ENCODE measurements at places on chromosomes 6 and 20. TPM values are rescaled to one million over a fixed set of nuclear protein-coding genes. Genes with fewer than 3 reads are reported as not detected.

GRCh38 chr6:39646751-39647420 is 78.3 kb downstream of the KIF6 start:
- H3K4me1 ChIP-seq = no peaks in the 10 kb centered on the region
- no peak overlapping the region for H3K4me3 ChIP-seq
- H3K36me3 ChIP-seq = no peaks in the 10 kb centered on the region
- no peak overlapping the region for H3K27ac ChIP-seq
- DNase-seq = no peak

- H3K27me3 ChIP-seq = peaks cover 8% of the 10 kb centered on the region
- DNase-seq = no peak
Observed at GRCh38 chr6:34563513-34563870, 7.4 kb upstream of the SPDEF start.

Gene HSPA12B
- total RNA-seq = 10.5 TPM

DNA sequence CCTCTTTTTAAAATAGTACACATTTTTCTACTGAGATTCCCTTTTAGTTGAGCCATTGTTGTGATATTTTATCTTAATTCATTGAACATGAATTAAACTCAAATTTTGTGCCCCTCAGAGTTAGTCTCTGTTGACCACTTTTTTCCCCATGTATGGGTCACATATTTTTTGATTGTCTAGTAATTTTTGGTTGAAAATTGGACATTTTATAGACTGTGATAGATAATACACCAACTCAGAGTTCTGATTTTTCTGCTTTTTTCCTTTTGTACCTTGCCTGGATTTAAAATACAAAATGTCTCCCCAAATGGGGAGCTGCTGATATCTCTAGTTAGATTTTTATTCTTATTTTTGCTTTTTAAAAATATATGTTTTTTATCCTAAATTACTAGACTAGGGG is 291.8 kb upstream of the CITED2 start:
- H3K27me3 ChIP-seq = no peaks in the 10 kb centered on the region
- DNase-seq = no peak
- H3K27ac ChIP-seq = no peak overlapping the region
- H3K4me3 ChIP-seq = no peak overlapping the region
- no peaks in the 10 kb centered on the region for H3K36me3 ChIP-seq
- no peaks in the 10 kb centered on the region for H3K4me1 ChIP-seq

Gene PNLDC1
- not detected for total RNA-seq

Gene CEP85L
- total RNA-seq = 16.8 TPM

GRCh38 chr20:48079028-48079427 is 293.7 kb upstream of the SULF2 start:
- no peak overlapping the region for H3K27ac ChIP-seq
- no peak overlapping the region for H3K4me3 ChIP-seq
- no peaks in the 10 kb centered on the region for H3K27me3 ChIP-seq
- no peak for DNase-seq
- H3K4me1 ChIP-seq = no peaks in the 10 kb centered on the region

- H3K4me1 ChIP-seq = peaks cover 5% of the 10 kb centered on the region
- H3K36me3 ChIP-seq = no peaks in the 10 kb centered on the region
- no peak overlapping the region for H3K27ac ChIP-seq
- no peak for DNase-seq
- H3K27me3 ChIP-seq = peaks cover 16% of the 10 kb centered on the region
Observed at GRCh38 chr6:158512809-158513208, 47.1 kb upstream of the TMEM181 start.
